ENCODE measurements at places on chromosomes 7 and 10. TPM values are rescaled to one million over a fixed set of nuclear protein-coding genes. Genes with fewer than 3 reads are reported as not detected.

- no peak for DNase-seq
Measured at GRCh38 chr7:5620459-5620881, 161.0 kb downstream of the RNF216 start.

DNA sequence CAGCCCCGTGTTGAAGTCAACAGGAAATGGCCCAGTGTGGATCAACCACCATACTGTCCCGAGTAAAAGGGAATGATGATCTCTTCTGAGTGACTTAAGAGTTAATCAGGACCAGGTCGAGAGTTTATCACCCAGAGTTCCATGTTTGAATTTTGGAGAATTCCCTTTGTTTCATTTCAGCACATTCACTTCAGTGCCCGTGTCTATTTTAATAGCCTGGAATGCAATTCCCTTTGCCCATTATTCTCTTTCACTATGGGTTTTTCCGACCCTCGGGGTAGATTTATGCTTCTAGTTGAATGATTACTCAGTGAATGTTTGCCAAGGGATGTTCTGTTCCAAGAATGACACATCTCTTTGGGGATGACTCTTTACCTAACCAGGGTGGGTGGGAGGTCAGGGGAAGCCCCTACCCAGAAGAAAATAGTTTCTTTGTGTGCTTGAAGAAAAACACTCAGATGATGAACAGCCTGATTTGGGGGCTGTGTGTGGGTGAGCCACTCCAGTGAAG, 594.9 kb downstream of the INHBA start:
- DNase-seq, result no peak

DNA sequence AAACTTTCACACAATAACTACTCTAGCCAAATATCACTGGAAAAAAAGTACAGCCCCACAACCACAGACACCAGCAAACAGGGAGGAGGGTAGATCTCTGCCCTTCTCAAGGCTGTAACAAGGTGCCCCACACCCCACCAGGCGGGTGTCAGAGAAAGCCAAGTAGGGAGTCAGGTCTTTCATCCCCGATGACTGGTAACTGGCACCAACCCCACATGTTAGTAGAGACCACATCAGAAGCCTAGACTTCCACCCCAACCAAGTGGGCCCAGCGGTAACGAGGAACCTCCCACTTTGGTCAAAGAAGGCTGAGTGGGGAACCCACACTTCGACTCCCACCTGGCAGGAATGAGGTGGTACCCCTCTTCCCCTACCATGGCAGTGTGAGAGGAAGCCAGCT, 16.4 kb upstream of the RUFY2 start:
- no peak for DNase-seq

DNA sequence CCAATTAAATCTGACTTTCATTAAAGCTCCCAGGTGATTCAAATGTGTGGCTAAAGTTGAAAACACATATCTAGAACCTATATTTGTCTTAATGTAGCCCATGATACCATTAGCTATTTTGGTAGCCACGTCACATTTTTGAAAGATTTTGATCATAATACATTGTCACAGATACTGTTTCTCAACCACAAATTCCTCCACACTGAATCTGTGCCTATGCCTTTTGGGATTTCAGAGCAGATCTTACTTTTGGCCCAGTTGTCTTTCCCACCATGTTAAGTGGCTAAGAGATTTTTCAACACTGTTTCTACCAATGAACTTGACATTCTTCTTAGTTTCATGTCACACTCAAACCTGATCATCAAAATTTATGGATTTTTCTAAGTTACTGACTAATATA, 47.4 kb downstream of the CH25H start:
- DNase-seq, result no peak

Gene GRK5
- 14.4 TPM for total RNA-seq

DNA sequence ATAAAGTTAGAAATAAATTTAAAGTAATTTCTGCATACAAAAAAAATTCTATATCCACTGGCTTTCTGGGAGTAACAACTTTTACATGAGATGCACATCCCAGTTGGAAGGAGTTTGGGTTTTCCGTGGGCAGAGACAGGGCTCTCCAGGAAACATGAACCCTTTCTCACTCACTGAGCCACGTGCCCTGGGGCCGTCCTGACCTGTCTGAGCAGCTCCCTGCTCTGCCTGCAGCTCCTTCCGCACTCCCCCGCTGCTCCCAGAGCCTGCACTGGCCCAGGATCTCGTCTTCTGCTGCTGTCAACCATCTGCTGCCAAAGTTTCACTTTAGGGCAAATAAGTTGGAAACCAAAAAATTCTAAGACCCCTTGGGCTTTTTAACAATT, 169.1 kb downstream of the DIP2C start:
- no peak for DNase-seq

- no peak for DNase-seq
Measured at GRCh38 chr10:13669901-13670300, 83.1 kb downstream of the PRPF18 start.

DNA sequence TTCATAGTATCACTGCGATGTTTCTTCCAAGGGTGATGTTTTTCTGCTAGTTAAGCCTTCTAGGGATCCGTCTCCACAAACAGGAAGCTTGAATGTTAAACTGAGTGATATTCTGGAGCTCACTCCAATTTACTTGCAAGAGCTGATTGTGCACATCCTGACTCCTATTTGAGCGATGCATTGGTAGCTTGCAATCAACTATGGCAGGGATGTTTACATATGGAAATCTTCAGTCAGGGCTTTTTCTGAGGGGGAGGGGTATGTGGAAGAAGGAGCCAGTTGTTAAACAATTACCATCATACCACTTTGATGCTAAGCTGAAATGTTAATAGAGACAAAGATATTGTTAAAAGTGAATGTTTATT, 43.2 kb upstream of the NXPH1 start:
- no peak for DNase-seq

DNA sequence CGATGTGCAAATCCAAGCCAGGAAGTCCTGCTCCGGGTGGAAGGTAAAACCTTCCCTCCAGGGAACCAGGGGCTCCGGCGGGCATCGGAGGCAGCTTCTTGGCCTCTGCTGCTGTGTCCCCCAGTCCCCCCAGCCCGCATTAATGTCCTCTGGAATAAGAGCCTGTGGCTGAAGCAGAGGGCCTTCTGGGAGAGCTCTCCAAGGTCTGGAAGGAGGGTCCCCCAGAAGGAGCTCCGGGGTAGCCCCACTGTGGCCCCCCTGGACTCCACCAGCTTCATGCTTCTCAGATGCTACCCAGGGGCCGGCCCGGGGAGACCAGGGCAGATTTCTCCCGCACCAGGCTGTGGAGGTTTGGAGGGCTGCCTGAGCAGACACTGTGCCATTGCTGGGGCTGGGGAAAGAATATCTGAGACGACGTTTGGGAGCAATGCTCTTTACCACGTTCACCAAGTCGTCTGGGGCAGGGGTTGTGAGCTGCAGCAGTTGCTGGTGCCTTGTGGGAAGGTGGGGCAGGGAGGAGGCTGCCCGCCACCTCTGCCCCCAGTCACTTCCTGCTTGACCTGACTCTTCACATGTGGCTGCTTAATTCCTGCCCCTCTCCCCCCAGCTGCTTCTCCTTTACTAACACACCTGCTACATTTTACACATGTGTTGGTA, 8.3 kb downstream of the ZNF853 start:
- DNase-seq, result no peak

Gene NRG3
- 27.1 TPM for total RNA-seq

Gene AKR1C8
- total RNA-seq, result 0.45 TPM

Gene KIAA1549
- total RNA-seq, result 29.0 TPM

Gene HMX2
- total RNA-seq, result not detected

Gene ZPBP
- total RNA-seq, result not detected

Gene ICA1
- 18.3 TPM for total RNA-seq

DNA sequence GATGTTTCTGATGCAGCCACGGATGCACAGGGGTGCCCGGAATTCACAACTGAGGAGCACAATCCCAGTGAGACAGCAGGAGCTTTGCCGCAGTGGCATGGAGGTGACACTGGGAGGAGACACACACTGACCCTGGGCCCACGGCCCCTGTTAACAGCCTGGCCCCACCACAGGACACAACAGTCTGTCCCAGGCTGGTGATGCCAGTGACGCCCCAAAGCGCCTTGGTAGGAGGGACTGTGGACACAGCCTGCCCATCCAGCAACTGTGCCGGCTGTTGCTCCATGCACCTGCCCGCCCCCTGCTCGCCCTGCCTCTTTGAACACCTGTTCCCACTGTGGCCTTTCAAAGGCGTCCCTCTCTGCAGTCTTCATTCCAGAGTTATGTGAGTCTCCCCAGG, 49.8 kb downstream of the KLF6 start:
- no peak for DNase-seq

- DNase-seq, result no peak
Measured at GRCh38 chr10:42654419-42654818, 16.0 kb upstream of the ZNF33B start.

Gene JCAD
- total RNA-seq, result 19.0 TPM

DNA sequence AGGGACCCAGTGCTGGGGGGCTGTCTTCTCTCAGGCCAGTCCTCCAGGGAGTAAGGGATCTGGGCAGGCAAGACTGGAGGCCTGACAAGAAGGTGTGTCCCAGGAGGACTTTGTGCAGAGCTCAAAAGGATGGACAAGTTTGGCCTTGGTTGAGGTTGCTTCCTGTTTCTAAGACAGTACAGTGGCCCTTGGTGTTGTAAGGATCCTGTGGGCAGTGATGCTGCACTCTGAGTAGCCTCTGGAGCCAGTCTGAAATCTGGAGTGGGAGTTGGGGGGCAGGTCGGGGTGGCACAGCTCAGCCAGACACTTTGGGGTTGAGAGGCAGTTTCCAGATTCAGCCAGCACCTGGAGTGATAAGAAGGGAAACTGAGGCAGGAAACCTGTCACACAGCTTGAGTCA, 139.2 kb upstream of the ZMIZ1 start:
- no peak for DNase-seq

DNA sequence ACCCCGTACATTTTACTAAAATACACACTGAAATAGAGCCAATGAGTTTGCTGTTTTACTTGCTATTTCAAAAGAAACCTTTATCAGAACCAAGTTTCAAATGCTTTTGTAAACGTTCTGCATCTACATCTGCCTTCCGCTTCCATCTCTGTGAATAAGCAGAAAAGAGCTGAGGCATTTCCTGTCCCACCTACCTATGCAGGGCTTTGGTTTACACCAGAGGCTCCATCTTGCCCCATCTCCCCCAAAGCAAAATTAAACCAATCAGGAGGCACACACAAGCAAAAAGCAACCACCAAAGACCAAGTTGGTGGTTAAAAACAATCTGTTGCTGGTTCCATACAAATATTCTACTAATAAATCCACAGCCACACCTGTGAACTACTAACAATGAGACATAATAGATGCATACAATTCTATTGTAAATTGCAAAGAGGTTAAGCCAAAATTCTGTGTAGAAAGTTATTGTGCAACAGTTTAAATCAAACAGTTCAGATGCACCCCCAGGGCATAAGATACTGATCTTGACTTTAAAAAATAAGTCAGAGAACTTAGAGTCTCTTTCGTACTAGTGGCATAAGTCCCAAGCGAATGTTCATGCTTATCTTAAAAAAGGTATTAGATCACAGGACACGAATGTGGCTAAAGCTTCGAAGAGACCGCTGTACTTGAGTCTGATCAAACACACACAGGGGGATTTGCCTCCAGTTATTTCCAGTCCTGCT, 83.9 kb downstream of the FGFR2 start:
- no peak for DNase-seq

GRCh38 chr10:3512263-3512662, 272.7 kb downstream of the KLF6 start:
- DNase-seq, result no peak

GRCh38 chr7:152132812-152133211, 107.3 kb downstream of the GALNT11 start:
- no peak for DNase-seq

DNA sequence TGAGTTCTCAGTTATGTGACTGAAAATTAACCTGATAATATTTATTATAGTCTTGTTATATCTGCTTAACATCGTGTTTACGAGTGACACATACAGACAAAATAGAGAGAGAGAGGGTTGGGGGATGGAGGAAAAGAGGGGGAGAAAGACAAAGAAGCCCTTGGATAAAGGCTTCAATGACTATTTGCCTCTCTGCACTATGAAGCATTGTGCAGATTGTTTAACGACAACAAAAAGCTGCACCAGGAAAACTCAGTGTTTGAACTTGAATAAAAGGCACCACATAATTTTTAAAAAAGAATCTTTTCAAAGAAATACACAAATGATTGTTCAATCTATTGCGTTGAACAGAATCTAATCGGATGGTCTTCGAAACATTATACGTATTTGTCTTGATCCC, 27.8 kb downstream of the MAGI2 start:
- no peak for DNase-seq

- peak; percentile 13 for DNase-seq
Measured at GRCh38 chr7:5755704-5756504, 25.6 kb downstream of the RNF216 start.

Gene ALOX5
- 2.0 TPM for total RNA-seq

- DNase-seq, result no peak
Measured at GRCh38 chr7:108598914-108599580, 29.4 kb downstream of the DNAJB9 start.

- DNase-seq, result no peak
Measured at GRCh38 chr10:81688459-81688858, 186.5 kb upstream of the NRG3 start.

GRCh38 chr10:11760861-11761260, 18.7 kb downstream of the ECHDC3 start:
- no peak for DNase-seq

DNA sequence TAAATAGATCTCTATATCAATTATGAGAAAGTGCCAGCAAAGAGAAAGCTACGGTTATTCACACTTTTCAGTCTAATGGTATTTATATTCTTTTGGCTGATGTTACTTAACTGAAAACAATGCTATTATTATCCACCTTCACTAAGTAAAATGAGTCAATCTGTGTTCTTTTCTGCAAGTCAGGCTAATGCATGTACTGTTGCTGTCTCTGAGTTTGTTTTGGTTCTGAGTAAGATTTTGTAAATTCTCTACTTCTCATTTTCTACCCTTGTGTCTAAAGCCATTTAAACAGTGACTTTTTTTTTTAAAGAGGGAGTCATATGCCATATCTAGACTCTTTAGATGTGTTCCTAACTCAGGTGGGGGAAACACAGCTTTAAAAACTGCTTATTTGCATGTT, 7.5 kb downstream of the VWC2 start:
- no peak for DNase-seq

DNA sequence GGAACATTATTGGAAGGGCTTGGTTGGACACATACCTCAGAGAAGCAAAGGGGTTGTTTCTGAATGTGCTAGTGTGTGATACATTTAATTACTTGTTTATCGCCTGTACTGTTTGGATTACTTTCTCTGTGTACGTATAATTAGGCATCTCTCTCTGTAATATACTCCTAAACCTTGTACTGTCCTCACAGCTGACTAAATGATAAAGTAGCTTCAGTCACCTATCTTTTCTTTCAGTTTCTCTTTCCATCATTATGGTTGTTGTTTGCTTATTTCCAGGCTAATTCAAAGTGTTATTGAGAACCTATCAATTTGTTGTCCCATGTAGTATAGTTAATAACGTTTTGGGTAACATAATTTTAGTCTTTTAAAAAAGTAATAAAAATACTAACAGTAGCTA, 34.0 kb downstream of the MXI1 start:
- DNase-seq, result no peak
